AG08396 (cell line): ENCODE measurements at places on chromosomes 7 and 10.

- no peak for DNase-seq
Observed at GRCh38 chr7:43648473-43649406, 65.8 kb downstream of the STK17A start.

DNA sequence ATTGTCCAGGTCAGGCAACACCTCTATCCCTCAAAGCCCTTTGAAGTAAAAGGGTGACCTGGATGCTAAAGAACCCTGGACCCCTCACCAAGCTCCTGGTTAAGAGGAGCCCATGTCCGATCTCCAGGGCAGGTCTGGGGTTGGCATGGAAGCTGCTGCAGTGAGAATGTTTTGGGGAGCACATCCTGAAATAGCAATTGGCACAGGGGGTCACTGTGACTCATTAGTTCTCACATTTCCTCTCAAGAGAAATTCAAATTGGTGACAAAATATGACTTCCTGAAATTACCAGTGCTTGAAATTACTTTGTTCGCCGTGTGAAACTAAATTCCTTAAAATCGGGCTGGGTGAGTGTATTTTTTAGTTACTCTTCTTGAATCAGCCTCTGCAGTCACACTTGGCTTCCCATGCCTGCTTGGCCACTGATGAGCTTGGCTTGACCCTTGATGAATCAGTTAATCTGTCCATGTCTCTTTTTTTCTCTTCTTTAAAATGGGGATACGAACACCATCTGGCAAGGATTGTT lies 18.8 kb upstream of the ARHGAP22 start:
- peak; percentile 2 for DNase-seq

- no peak for DNase-seq
Observed at GRCh38 chr7:5310822-5311405, 28.2 kb downstream of the SLC29A4 start.

DNA sequence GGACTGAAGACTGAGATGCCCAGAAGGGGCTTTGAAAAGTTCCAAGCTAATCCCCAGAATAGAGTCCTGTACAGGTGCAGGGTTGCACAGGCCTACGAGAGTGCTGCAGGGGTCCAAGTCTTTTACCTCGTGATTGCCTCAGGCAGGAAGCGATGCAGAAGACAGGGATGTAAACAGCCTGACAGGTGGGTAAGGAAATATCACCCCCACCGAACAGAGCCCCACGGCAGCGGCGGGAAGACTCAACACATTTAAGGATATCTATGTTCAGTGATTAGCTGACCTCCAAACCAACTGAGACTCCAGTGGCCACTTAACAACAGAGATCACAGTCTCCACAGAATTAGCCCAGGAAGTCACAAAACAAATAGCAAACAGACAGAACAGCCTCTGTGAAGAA lies 73.9 kb upstream of the VIPR2 start:
- DNase-seq: no peak
